ENCODE measurements at places on chromosomes 6 and 20.

- DNase-seq = no peak
Measured at GRCh38 chr20:21741266-21741665, 35.8 kb downstream of the PAX1 start.

GRCh38 chr6:157021993-157022740 is 245.0 kb downstream of the ARID1B start:
- DNase-seq = peak; percentile 90

DNA sequence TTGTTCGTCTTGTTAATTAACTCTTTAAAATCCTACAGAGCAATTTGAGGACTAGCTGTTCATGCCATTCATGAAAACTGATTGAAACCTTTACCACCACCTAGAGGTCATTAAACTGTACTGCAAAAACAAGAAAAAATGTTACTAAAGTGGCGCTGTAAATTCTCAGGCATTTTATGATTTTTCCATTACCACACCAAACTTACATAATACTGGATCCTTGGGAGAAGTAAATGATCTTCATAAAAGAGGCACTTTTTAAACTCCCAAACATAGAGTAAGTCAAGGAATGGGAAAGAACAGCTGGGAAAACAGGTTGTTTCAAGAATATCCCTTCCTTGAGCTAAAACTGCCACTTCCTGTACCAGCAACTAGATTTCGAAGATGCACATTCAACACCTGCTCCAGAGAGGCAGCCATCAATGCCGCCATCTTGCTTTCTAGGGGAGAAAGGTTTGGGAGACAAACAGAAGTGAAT is 54.3 kb downstream of the MYLIP start:
- DNase-seq = no peak

DNA sequence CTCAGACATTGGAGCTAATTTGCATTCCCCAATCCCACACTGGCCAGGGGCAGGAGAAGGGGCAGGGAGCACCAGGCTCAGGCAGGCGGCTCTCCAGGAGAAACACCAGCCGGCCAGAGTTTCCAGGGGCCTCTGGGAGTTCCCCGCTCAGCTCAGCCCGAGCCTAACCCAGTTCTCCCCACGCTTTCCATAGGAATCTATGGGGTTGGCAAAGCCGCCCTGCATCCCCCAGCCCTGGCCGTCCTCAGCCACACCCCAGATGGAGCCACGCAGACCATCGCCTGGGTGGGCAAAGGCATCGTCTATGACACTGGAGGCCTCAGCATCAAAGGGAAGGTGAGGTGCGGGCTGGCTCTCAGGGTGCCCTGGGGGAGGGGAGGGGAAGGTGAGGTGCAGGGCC is 8.2 kb downstream of the NPEPL1 start:
- no peak for DNase-seq

- DNase-seq = no peak
Measured at GRCh38 chr6:44462797-44463727, 75.6 kb downstream of the CDC5L start.

DNA sequence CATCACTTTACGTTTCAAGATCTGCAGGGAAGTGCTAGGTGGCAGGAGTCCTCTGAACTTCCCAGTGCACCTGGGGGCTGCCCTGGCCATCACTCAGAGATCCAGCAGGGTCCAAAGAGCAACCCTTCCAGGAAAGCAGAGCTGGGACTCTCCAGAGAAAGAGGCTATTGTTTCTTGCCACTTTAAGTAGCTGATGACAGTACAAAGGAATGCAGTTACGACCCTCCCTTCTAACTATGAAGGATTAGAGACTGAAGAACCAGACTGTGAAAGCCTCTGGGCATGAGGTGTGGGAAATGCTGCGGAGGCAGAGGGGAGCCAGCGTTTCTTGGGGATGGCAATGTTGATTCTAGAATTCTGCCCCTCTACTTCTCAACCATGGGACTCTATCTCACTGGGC is 189.1 kb upstream of the SUPT3H start:
- no peak for DNase-seq

GRCh38 chr6:168371185-168371584 is 51.6 kb upstream of the DACT2 start:
- DNase-seq = no peak

DNA sequence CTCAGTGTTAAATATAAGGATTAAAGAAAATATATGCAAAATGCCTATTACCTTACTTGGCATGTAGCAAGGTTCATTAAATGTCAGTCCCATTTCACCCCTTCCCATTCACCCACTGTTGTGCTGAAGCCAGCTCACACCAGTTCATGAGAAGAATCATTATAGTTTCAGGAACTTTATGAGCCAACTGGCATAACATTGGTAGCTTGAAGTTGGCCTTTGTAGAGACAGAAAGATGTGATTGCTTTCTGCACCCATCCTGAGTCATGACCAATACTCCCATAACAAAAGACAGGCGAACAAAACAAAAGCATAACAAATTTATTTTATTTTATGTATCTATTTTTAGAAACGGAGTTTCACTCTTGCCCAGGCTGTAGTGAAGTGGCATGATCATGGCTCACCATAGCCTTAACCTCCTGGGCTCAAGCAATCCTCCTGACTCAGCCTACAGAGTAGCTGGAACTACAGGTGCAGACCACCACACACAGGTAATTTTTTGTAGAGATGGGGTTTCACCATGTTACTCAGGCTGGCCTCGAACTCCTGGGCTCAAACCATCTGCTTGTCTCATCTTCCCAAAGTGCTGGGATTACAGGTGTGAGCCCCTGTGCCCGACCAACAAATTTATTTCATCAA is 17.6 kb upstream of the IER3 start:
- DNase-seq = no peak

DNA sequence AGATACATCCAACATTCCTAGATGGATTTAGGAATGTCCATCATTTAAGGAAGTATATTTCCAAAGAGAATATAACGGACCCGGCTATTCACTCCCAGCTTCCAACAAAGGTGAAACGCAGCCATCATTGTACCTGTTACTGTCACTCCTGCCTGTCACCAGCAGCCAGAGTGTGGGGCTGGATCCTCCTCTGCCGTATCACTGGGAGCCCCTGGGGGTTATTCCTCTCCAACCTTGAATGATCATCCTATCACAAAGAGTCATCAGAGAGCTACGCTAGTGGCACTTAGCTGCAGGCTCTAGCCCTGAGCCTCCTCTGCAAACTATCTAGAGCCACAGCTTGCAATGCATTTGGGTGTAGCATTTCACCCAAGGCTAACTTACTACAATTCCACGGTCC is 73.6 kb upstream of the NHSL1 start:
- no peak for DNase-seq

DNA sequence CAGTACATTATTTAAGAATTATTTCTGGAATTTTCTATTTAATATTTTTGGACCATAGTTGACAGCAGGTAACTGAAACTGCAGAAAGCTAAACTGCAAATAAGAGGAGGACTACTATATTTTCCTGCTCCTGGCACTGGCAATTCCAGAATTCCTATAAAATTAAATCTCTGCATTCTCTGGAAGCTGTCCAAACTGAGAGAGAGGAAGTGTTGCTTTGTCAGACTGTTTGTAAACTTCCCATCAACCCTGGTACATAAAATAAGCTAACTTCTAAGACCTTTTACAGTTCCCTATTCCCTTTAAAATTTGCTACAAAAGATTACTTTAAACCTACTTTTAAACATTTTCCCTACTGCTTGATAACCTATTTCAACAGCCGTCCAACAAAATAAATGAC is 196.1 kb upstream of the RUNX2 start:
- no peak for DNase-seq

DNA sequence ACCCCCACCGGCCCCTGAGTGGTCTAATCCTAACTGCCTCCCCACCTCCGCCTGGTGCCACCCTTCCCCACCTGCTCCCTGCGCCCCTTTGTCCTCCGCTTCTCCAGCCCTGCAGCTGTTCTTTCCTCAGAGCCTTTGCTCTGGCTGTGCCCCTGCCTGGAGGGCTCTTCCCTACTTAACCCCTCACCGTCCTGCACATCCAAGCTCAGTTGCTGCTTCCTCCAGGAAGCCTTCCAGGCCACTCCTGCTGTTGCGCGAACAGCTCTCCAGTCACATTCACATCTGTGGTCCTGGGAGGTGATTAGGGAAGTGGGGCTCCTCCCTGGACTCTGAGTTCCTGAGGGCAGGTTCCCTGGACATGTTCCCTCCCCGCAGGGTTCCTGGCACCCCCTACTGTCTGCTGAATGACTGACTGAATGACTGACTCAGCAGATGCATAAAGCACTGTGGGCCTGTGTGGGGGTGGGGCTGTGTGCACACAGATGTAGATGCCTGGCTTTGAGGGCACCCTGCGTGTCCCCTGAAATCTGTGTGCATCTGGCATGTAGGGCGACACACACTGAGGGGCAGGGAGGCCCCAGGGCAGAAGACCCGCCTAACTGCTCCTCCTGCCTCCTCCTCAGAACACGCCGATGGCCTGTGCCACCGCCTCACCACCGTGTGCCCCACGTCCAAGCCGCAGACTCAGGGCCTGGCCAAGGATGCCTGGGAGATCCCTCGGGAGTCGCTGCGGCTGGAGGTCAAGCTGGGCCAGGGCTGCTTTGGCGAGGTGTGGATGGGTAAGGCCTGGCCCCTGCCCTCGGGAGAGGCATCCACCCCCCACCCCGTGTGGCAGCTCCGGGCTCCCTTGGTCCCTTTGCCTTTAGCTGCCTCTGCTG is 51.4 kb downstream of the SRC start:
- no peak for DNase-seq

DNA sequence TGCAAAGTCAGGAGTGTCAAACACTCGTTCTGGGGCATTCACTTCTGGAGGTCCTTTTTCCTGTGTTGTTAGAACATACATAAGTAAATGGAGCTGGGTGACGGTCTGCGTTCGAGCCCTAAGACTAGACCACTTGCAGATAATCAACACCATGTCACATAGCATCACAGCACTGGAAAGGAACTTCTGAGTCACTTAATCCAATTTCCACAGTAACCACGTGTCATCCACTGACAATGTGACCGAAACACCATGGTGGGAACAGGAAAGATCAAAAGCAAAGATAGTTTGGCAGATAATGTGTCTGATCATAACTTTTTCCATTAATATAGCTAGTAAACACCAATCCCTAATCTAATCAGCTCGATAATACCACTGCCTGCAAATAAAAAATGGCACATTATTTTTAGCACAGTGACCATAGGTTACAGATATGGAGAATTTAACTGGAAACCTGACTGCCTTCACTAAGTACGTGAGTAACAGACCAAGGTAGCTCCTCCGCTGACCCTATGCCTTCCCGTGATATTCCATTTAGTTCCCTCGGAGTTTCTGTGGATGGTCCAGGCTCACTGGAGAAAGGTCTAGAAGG is 34.8 kb downstream of the WRNIP1 start:
- DNase-seq = no peak

DNA sequence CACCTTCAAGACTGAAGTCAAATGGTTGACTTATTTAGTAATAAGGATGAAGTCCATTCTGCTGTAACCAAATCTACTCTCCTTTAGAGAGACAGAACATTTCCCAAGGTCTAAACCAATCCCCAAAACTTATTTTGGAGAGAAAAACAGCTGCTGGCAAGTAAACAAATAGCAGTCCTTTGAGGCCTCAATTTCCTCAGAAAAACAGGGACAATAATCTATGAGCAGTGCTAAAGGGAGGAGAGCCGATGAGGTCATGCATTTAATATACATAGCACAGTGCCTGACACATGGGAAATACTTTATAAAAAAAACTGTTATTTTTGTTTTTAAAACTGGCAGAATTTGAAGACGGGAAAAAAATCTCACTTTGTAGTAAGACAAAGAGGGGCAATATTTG is 526.0 kb downstream of the EPM2A start:
- no peak for DNase-seq

DNA sequence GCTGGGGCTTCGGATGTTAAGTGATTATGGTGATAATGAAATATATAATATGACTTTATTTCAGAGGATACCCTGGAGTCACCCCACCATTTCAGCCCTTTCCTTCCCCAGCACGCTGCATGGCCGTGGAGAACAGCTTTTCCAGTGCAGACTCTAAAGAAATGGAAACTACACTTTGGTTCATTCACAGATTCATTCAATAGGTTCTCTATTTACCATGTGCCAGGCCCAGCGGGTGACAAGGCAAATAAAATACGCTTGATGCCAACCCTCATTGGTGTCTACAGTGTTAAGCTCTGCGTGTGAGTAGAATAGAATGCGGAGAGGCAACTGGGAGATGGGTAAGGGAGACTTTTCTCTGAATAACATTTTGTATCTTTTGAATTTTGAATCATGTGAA is 89.7 kb downstream of the TCP11 start:
- no peak for DNase-seq

DNA sequence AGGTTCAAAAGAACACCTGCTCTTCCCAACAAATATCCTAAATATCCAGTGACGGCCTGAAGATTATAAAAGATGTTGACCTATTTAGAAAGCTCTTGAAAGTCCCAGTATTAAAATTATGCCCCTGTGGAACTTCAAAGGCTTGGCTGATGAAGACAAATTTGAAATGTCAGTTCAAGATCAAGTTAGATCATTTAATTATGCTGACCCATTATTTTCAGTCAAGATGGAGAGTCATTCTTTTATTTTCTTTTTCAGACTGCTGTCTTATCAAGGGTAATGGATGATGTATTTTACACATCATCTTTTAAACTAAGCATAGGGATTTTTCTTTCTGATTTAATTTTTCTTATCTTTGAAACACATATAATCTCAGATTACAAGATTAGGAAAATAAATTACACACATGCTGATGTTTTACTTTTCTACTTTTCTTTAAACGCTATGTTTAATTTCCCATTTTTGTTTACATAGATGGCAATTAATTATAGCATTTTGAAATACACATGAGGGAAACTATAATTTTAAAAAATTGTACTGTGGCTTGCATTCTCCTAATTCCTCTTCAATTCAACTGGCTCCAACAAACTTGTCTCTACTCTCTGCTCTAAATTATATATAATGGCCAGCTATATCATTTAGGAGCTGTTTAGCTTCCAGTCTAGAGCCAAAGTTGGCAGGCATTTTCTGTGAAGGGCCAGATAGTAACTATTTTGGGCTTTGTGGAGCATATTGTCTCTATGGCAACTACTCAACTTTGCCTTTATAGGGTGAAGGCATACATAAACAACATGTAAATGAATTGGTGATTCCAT is 123.7 kb downstream of the RCAN2 start:
- no peak for DNase-seq

GRCh38 chr6:2962004-2962403 is 9.4 kb downstream of the SERPINB6 start:
- peak; percentile 40 for DNase-seq

DNA sequence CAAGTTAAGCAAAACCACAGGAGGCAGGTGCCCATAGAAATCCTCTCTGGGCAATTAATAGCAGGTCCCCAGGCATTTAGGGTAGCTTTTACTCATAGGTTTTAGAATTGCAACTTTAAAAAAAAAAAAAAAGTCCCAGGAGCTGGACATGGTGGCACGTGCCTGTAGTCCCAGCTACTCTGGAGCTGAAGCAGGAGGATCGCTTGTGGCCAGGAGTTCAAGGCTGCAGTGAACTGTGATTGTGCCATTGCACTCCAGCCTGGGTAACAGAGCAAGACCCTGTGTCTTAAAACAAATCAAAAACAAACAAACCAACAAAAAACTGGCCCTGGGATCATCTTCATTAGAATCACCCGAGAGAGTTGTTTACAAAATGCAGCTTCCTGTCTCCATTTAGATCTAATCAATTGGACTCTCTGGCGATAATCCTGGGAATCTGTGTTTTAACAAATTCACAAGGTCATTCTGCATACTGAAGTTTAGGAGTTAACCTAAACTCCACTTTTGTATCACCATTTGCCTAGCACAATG is 131.8 kb upstream of the AKAP12 start:
- DNase-seq = no peak
